Thyroid gland (tissue), 4 donors: ENCODE measurements at places on chromosomes 13 and 19. TPM values are rescaled to one million over a fixed set of nuclear protein-coding genes. Genes with fewer than 3 reads are reported as not detected.

- DNase-seq: no peak
- H3K27ac ChIP-seq: no peak within 1 kb of the TSS
- H3K4me1 ChIP-seq: peaks cover 13% of the 10 kb centered on the region
- no peaks in the 10 kb centered on the region for H3K27me3 ChIP-seq
Observed at GRCh38 chr19:42427313-42427712, at the start of gene LIPE. TSS of gene LIPE (minus strand) at chr19:42427388. CDS start at chr19:42427149, 239 bp downstream.

- DNase-seq: peak; percentile 36
- H3K4me1 ChIP-seq: peaks cover 3% of the 10 kb centered on the region
- no peak overlapping the region for H3K4me3 ChIP-seq
Observed at GRCh38 chr13:30308548-30308947, 1.2 kb upstream of the KATNAL1 start.

- H3K36me3 ChIP-seq: no peaks in the 10 kb centered on the region
- peaks cover 5% of the 10 kb centered on the region for H3K4me1 ChIP-seq
- H3K4me3 ChIP-seq: no peak overlapping the region
- H3K27ac ChIP-seq: no peak overlapping the region
Observed at GRCh38 chr13:113302986-113303385, 5.9 kb downstream of the LAMP1 start.

DNA sequence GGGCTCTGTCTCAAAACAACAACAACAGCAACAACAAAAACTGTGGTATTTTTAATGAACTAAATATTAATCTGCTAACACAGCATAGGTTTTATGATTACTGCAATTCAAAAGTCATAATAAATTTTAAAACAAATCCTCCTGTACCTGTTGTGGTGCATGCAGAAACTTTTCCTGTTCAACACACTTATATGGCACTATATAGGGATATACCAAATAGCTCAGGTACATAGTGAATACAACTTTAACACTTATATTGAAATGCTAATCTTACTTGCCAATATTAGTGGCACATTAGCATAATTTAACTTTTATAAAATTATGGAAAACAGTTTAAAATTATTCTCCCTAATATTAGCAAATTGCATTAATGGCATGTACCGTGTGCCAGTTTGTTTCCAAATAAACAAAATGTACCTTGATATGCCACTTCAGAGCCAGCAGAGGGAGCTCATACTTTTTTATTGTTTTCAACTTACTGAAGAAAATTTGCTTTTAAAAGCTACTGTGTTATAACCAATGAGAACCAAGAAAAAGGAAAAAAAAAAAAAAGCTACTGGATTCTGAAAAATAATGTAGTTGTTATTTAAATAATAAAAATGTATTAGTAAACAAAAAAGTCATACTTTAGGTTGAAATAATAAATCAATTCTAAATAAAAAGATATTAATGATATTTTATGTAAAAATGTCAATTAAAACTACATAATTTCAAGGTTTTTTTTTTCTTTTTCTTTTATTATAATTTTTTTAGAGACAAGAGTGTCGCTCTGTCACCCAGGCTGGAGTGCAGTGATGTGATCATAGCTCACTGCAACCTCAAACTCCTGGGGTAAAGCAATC, 18.0 kb upstream of the RBM26 start:
- no peak overlapping the region for H3K27ac ChIP-seq

GRCh38 chr13:40152145-40152544, 496.7 kb downstream of the COG6 start:
- H3K27me3 ChIP-seq: no peaks in the 10 kb centered on the region
- no peak overlapping the region for H3K4me3 ChIP-seq
- H3K27ac ChIP-seq: no peak overlapping the region
- H3K36me3 ChIP-seq: no peaks in the 10 kb centered on the region

DNA sequence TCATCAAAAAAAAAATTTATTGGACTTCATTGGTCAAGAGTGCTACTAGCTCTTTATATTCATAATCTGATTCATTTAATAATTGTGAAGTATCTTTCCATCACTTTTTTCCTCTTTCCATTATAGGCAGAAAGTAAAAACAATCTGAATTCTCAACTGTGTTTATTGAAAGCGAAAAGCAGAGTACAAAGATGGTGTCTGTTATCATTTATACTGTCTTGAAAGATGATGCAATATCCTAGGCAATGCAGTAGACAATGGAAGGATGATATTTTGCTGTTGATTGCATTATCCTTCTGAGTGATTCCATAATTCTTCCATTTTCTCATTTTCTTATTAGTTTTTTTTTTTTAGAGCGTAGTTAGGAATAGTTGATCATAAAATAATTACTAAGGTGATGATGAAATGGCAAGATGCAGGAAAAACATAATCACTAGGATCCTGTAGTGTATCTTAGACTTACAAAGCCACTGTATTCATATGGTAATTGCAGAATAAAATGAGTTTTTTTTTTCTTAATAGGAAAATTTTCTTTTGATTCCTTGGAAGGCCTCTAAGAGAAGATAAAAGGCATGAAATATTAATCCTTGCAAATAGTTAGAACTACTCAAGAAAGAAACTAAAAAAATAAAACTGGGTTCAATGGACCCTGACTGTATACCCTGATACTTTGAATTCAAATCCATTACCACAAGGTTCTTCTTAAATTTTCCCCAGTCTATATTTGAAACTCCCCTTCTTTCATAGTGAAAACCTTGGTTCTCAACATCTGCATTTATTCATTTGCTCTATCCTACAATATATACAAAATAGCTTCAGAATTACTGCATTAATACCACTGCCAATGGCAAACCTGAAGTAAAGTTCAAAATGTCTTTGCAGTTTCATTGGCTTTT, 11.6 kb downstream of the URI1 start:
- no peak for DNase-seq
- H3K4me3 ChIP-seq: no peak overlapping the region
- no peaks in the 10 kb centered on the region for H3K36me3 ChIP-seq
- peaks cover 11% of the 10 kb centered on the region for H3K4me1 ChIP-seq

- no peaks in the 10 kb centered on the region for H3K36me3 ChIP-seq
- H3K4me1 ChIP-seq: peaks cover 5% of the 10 kb centered on the region
- no peaks in the 10 kb centered on the region for H3K27me3 ChIP-seq
- no peak overlapping the region for H3K27ac ChIP-seq
Observed at GRCh38 chr13:102704238-102705058, 9.6 kb upstream of the METTL21C start.

- no peaks in the 10 kb centered on the region for H3K4me1 ChIP-seq
- no peak overlapping the region for H3K4me3 ChIP-seq
- DNase-seq: no peak
- H3K27me3 ChIP-seq: no peaks in the 10 kb centered on the region
Observed at GRCh38 chr19:3818466-3818865, 32.3 kb upstream of the MATK start.

- H3K4me1 ChIP-seq: no peaks in the 10 kb centered on the region
Observed at GRCh38 chr19:34579281-34580054, 97.5 kb downstream of the SCGB2B2 start.

- no peak overlapping the region for H3K27ac ChIP-seq
- no peaks in the 10 kb centered on the region for H3K27me3 ChIP-seq
- DNase-seq: no peak
- H3K36me3 ChIP-seq: no peaks in the 10 kb centered on the region
- no peak overlapping the region for H3K4me3 ChIP-seq
- H3K4me1 ChIP-seq: no peaks in the 10 kb centered on the region
Observed at GRCh38 chr13:85013006-85013405, 786.2 kb downstream of the SLITRK6 start.

GRCh38 chr13:84672616-84673015, 790.3 kb upstream of the SLITRK1 start:
- no peaks in the 10 kb centered on the region for H3K36me3 ChIP-seq
- no peaks in the 10 kb centered on the region for H3K27me3 ChIP-seq
- no peak overlapping the region for H3K27ac ChIP-seq
- peak; percentile 75 for DNase-seq
- H3K4me1 ChIP-seq: peaks cover 5% of the 10 kb centered on the region

DNA sequence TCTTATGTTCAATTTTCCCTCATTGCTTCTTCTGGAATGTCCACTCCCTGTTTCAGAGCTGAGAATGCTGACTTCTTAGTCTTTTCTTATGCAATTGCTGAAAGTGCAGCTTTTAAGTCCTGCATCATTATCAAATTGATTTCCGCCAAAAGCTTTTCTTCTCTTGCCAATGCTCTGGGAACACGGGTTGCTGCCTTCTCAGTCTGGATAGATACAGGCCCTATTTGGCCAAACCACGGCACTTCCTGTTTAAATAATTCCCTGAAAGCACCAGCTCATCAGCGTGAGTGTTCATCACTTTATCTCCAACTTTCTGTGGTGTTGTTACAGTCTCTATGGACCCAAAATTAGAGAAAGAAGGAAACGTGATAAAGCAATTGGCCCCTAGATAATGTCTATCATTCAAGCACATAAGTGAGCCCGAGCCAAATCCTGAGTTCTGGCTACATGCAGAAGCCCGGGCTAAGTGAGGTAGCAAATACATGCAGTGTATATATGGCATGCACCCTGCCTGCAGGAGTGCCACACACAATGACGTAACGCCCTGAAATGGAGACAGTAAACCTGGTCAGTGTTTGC, 85.7 kb downstream of the CYSLTR2 start:
- no peaks in the 10 kb centered on the region for H3K4me1 ChIP-seq
- no peak overlapping the region for H3K27ac ChIP-seq
- no peak for DNase-seq
- H3K27me3 ChIP-seq: no peaks in the 10 kb centered on the region
- no peaks in the 10 kb centered on the region for H3K36me3 ChIP-seq

ALOX5AP gene
- total RNA-seq: 6.6 TPM

TMEM221 gene
- 0.56 TPM for total RNA-seq

CACNG8 gene
- total RNA-seq: not detected

DAPK3 gene
- 29.6 TPM for total RNA-seq

SPART gene
- total RNA-seq: 86.9 TPM

ATP7B gene
- 10.1 TPM for total RNA-seq
